ENCODE measurements at places on chromosomes 2 and 18.

GRCh38 chr2:82000606-82001005, 1696.1 kb upstream of the LRRTM1 start:
- no peak for DNase-seq

DNA sequence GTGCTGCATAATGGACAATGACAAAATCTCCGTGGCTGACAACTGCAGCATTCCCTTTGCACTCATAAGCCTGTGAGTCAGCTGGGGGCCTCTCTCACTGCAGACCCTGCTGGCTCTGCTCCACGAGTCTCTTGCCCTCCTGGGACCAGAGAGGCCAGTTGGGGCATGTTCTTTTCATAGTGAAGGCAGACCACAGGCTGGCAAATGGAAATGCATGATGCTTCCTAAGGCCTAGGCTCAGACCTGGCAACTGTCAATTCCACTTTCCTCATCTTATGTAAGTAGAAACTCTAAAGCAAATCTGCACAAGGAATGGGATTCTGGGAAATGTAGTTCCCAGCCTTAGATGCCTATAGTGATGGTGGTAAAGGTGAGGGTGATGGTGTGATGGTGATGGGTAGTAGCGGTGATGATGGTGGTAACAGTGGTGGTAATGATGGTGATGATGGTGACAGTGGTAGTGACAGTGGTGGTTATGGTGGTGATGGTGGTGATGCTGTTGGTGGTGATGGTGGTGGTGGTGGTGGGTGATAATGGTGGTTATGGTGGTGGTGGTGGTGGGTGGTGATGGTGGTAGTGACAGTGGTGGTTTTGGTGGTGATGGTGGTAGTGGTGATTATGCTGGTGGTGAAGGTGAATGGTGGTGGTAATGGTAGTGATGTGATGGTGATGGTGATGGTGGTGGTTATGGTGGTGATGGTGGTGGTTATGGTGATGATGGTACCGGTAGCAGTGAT, 185.8 kb upstream of the ARL4C start:
- DNase-seq, result peak; percentile 89

DNA sequence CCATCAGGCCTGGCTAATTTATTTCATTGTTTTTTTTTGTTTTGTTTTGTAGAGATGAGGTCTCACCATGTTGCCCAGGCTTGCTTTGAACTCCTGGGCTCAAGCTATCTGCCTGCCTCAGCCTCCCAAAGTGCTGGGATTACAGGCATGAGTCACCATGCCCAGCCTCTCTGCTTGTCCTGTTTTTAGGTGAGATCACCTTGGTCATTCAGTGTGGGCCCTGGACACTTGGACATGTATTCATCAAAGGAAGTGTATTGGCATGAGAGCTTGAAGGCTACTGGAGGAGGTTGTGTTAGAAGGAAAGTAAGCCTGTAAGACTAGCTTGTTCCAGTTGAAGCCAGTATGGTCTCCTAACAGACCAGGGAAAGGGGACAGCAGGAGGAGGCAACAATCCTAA, 229.2 kb upstream of the RGPD4 start:
- no peak for DNase-seq

DNA sequence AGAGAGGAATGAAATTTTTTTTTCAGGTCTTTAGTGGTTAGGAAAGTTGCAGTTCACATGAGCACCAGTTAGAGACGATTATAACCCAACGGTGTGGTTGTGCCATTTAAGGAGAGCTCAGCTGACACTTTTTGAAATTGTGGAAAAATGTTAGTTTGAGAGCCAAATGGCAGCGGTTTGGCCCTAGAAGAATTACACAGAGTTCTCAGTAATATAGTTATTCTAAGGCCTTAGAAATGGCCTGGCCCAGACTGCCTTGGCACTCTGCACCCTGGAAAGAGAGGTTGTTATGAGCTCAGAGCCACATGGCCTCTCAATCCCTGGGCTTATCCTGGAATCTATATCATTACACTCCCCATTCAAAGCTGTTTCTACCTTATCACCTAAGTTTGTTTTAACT, 117.4 kb downstream of the RHBDD1 start:
- no peak for DNase-seq

DNA sequence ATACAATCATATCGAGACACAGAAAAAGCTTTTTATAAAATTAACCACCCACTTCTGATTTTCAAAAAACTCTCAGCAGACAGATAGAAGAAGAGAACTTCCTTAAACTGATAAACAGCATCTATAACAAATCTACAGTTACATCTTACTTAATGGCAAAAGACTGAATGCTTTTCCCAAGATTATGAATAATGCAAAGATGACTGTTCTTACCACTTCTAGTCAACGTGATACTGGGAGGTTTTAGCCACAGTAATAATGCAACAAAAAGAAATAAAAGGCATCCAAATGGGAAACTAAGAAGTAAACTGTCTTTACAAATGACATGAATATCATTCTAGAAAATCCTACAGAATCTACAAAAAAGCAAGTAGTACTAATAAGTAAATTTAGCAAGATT, 58.0 kb upstream of the TMEM247 start:
- no peak for DNase-seq

DNA sequence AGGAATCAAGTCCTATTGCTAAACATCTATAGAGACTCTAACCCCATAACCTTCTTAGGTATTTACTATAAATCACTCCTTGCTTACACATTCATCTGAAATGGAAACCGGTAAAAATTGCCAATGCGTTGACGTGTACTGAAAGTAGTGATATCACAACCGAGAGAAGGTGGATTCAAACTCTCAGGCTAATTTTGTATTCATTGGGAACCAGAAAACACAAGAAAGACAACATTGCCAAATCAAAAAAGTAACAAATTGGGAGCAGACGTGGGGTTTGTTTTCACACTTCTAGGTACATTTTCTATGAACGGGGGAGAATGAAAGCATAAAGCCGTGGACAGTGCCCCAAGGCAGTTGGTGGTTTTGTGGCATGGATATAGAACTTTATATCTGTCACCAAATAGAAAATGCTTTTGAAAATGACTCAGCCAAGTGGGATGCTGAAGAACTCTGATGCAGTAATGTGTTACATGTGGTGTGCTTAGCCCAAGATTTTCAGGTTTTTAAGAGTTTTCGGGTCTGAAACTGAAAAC, 155.1 kb upstream of the RASGRP3 start:
- no peak for DNase-seq

DNA sequence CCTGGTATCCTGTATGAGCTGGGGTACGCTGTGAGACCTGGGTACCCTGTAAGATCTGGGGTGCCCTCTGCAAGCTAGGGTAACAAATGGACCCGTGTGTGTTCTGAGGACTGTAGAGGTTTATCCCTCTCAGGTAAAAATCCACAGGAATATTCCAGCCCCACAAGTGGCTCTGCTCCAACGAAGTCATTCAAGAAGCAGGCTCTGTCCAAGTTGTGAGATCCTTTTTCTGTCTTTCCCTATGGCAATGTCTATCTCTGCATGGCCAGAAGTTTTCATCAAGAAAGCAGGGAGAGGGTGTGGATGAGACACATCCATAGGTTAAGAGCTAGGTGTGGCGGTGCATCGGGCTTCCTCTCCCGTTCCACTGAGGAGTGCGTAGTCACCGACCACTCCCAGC, 43.0 kb downstream of the PTGR3 start:
- no peak for DNase-seq

- no peak for DNase-seq
These were observed 349.5 kb downstream of the IRS1 start for GRCh38 chr2:226450141-226450540.

- DNase-seq, result no peak
These were observed 24.4 kb upstream of the THOC1 start for GRCh38 chr18:292271-292670.

GRCh38 chr2:73072416-73072815, 904 bp upstream of the SFXN5 start:
- DNase-seq, result no peak

GRCh38 chr2:239065962-239066361, 218.1 kb downstream of the TWIST2 start:
- DNase-seq, result no peak

DNA sequence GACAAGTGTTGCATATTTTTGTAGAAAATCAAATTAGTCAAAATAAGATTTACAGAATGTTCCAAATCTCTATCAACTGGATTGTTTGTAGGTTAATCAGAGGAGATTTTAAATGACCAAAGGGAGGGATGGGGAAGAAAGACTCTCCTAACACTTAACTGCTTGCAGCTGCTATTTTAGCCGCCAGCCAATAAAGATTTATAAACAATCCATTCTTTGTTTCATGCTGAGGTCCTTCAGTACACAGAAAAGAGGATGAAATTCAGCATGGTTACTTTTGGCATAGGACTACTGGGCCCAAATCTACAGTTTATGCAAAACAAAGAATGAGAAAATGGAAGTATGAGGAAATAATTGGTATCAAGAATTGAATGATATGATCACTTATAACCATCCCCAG, 86.4 kb upstream of the FN1 start:
- DNase-seq, result no peak

DNA sequence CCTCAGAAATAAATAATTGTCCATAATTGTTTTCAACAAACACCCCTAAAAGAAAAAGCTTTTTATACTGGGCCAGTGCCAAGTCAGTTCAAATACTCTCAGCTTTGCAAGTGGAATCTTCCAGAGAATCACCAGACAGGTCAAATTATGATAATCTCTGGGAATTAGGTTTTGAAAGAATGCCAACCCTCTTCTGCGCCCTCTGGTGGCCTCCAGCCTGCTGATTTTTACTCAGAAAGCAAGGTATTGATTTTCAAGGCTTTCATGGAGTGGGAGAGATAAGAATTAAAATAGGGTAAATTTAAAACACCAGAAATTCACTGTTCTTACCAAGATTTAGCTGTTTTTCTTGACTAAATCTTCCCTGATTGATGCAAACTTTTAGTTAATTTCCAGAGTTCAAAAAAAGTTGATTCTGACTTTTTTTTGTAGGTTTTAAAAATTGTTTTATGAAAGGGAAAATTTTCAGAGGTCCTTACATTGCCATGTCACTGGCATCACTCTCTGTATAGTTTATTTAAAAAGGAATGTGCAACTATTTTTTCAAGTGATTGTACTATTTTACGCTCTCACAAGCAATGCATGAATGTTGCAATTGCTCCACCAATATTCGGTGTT, 282.9 kb upstream of the TNP1 start:
- DNase-seq, result no peak

- no peak for DNase-seq
These were observed 163.7 kb downstream of the SOCS6 start for GRCh38 chr18:70452501-70452900.

DNA sequence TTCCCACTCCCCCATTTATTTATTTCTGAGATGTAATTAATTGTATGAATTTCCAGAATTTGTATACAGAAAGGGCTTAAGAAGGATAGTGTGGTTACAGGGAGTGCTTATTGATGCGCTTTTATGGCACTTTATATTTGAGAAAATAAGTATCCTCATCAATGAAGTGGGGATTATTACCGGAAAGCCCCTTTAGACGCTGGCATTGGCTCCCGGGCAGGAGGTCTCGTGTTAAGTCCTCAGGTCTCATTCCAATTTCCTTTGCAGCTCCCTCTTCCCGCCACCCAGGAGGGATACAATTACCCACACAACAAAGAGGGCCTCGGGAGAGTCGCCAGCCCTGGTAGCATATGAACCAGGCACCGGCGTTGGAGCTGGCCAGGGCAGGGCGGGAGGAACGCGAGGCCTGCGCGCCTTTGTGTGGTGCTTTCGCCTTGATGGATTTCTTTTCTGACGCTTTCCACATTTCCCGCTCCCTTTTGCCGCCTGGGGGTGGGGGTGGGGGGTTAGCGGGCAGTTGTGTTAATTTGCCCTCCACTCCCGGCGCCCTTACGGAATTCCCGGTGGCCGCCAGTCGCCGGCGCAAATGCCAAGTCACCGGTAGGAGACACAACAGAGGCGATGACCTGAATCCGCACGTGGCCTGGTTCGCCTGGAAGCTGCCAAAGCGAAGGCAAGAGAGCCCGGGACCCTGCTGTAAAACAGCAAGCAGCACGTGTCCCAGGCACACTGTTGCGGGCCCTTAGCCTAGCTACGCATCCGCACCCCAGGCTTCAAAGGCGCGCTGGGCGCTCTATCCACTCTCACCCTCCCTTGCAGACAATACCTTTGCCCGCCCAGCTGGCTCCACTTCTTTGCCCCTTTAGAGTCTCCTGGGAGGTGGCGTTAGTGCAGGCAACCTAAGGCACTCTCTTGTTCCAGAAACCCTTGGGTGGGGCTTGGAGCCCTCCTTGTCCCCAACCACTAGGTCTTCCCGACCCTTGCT, 3.3 kb downstream of the GAD1 start:
- no peak for DNase-seq

GRCh38 chr2:146730882-146731281, 1113.9 kb upstream of the ACVR2A start:
- DNase-seq, result no peak

- no peak for DNase-seq
These were observed 159.9 kb downstream of the LAMA3 start for GRCh38 chr18:23849141-23849540.

DNA sequence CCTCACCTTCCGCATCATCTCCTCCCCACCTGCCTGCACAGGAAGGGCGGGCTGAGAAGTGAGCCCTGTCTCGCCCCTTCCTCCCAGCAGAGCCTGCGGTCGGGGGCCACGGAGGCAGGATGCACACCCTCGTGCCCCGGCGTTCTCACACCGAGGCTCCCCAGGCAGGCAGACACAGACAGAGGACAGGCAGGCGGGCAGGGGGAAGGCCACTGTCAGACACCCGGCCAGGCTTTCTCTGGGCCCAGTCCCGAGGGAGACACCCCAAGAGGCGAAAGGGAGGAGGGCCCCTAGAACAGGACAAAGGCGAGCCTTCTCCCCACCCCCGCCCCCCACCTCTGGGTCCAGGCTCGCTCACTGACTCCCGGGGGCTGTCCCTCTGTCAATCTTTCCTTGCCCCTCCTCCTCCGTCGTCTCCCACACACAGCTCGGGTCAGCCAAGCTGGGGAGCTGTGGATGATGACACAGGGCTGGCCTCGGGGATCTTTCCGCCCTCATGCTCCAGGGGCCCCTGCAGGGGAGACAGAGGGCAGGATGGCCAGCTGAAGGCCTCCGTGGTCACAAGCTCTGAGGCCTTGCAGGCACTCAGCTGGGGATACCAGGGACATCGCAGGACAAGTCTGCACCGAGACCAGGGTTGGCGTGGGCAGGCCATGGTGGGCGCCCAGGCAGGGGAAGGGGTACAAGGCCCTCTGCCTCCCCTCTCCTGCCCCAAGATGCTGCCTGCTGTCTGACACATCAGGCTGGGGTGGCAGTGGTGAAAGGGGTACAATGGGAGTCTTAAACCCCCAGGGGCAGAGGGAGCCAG, 24.9 kb downstream of the BIN1 start:
- no peak for DNase-seq

DNA sequence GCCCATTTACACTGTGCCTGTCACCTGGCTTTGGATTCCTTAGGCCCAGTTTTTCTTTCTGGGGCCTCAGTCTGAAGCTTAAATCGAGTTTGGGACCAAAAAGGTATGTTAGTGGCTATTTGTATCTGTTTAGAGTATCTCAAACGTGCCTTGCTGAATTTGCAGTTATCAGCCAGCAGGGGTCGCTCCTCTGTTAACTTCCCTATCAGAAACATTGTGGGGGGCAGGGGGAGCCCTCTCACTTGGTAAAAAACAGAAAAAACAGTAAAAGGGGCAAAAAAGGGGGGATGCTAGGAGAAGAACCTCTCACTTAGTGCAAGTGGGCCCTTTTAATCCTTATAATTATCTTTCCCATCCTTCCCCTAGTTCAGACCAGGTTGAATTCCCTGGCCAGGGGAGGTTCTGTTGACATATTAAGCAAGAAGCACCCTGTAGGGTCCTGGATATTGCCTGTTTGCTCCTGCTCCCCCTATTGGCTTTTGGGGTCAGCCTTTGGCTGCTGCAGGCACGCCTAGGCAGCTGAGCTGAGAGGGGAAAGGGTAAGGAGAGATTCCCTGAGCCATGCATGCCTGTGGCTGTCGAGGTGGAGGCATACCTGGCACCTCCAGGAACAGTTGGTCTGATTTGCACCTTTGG, 8.8 kb upstream of the IFIH1 start:
- DNase-seq, result no peak

GRCh38 chr2:14806613-14807012, 174.1 kb downstream of the LRATD1 start:
- no peak for DNase-seq

Data from DMS79 (cell line).